ENCODE measurements at places on chromosomes 6 and 20.
A peak's percentile ranks its signal among the peaks of the same experiment; 100 is the strongest.

DNA sequence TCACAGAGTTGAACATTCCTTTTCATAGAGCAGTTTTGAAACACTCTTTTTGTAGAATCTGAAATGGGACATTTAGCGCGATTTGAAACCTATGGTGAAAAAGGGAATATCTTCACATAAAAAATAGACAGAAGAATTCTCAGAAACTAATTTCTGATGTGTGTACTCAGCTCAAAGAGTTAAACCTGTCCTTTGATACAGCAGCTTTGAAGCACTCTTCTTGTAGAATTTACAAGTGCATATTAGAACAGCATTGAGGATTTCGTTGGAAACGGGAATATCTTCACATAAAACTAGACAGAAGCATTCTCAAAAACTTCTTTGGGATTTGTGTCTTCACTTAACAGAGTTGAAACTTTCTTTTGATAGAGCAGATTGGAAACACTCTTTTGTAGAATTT lies 650.7 kb upstream of the ZNF337 start:
- DNase-seq, result no peak

DNA sequence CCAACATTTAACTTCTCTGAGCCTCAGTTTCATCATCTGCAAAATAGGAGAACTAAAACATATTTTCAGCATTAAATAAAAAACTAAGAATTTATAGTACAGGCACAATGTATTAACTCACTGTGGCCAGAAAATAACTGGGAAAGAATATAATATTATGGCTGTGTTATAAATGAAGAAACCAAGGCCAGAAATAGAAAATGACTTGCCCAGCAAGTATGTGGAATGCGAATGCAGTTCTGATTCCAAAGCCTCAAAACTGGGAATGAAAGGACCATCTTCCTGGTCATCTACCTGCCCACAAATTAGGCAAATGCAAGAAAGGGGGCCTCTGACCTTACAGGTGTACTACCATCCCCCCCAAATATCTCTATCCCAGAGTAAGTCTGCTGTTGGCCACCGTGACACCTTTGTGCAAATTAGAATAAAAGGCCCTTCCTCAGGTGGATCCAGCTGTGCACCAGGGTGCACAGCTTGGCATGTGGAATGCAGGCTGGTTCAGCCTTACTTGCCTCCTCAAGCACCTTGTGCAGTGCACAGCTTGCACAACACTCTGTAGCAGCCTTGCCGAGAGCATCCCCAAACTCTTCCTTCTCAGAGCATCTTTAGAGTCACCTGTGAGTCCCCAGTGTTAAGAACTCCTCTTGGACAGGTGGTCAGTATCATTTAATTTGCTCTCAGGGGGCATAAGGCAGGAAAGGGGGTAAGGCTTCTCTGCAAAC lies 4.4 kb downstream of the SLC13A3 start:
- no peak for DNase-seq

- DNase-seq, result no peak
Observed at GRCh38 chr20:43529051-43529450, 21.6 kb downstream of the L3MBTL1 start.

DNA sequence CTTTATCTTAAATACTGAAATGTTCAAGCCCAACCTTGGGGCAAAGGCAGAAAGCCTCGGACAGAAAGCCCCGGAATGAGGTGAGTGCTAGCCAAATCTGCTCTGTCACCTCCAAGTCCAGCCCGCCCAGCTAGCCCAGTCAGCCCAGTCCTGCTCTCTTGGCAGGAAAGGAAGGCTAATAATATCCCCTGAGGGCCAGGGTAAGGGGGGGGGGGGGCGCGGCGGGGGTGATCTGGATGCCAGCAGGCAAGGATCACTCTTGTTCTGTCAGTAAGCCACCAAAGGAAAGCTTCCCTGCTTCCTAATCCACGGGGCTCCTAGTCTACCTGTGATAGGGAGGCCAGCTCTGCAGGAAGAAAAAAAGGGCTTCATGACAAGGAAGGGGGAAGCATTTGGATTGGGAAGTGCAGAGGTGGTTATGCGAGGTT lies 1.1 kb downstream of the NDRG3 start:
- DNase-seq, result peak; percentile 28

GRCh38 chr20:12113468-12114371 lies 196.0 kb downstream of the BTBD3 start:
- no peak for DNase-seq

DNA sequence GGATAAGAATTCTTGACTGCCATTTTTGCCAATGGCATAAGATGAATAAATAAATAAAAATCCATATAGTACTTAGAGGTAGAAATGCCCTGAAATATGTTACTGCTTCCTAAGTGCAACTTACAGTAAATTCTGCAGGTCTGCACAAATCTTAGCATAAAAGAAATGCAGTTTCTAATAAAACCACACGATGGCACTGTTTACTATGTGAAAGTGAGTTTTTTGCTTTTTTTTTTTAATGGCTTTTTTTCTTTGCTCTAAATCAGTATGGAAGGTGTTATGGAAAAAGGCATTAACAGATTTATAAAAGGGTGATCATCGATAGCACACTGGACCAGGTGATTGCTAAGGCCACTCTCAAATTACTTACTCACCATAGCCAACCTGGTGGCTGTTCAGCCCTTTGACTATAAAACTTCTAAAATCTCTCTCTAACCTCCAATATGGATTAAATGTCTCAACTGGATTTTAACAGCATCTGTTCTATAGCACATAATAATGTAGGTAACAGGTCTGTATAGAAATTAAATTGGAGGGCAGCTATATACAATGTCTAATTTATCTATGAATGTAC lies 45.8 kb downstream of the AHI1 start:
- DNase-seq, result no peak

- no peak for DNase-seq
Observed at GRCh38 chr6:140602431-140603248, 1228.2 kb upstream of the CITED2 start.
